Activated CD4-positive, alpha-beta T cell treated with anti-CD3 and anti-CD28 coated beads, Interleukin-2, amount 10 ng/mL, durations not matched to agents 7 days and 5 days (primary cell): ENCODE measurements at places on chromosomes 13 and 19.

DNA sequence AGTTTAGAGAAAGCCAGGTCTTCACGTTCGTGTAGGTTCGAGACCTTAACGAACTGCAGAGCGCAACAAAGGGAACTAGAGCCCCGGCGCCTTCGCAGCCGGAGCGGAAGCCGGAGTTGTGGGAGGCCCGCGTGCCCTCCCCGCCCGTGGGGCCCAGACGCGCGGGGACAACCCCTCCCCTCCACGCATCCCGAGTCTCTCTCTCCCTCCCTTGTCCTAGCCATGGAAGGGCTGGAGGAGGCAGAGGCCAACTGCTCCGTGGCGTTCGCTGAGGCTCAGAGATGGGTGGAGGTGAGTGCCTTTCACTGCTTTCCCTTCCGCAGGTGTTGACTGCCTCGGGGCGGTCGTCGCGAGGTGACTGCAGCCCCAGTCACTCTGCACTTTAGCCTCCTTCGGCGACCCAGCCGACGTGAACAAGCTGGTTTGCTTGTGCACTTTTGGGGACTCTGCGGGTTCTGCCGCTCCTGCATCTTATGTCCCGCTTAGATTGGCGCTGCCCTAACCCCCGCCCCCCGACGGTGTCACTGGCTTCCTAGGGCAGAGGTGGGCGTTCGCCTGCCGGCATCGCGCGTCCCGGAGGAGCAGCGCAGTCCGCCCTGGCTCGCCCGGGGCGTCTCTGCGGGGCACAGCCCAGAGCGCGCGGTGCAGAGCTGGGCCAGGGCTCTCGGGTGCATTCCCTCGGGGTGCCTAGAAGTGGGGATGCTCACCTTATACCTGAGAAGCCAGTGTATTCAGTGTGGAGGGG is 478 bp downstream of the LMO7 start:
- peaks cover 29% of the 10 kb centered on the region for H3K4me1 ChIP-seq
- DNase-seq, result peak; percentile 47
- H3K27ac ChIP-seq, result peak overlapping the region; percentile 78
- H3K4me3 ChIP-seq, result peak overlapping the region; percentile 73
- H3K36me3 ChIP-seq, result peaks cover 3% of the 10 kb centered on the region
- peaks cover 24% of the 10 kb centered on the region for H3K27me3 ChIP-seq

GRCh38 chr19:17123041-17123440 is 47.5 kb downstream of the MYO9B start:
- H3K4me1 ChIP-seq, result peaks cover 60% of the 10 kb centered on the region
- peaks cover 30% of the 10 kb centered on the region for H3K36me3 ChIP-seq
- DNase-seq, result no peak

DNA sequence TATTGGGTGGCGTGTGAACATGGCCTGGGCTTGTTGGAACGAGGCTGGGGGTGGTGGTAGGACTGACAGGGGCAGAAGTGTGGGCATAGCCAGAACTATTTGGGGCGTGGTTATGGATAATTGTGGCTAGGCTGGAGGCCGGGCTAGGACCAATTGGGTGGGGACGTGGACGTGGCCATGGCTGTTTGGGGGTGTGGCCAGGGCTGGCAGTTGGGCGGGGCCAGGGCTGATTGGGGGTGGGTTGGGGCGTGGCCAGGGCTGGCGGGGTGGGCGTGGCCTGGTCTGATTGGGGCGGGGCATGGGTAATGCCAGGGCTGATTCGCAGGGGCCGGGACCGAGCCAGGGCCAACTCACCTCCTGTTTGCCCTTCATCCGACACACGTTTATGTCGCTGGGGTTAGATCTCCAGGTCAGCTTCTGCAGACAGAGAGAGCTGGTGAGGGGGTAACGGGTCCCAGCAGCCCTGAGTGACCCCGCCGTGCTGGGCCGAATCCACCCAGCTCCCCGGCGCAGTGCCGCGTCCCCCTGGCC is 2.8 kb downstream of the SEMA6B start:
- H3K27ac ChIP-seq, result no peak overlapping the region
- H3K36me3 ChIP-seq, result no peaks in the 10 kb centered on the region
- peak; percentile 14 for DNase-seq
- H3K27me3 ChIP-seq, result no peaks in the 10 kb centered on the region
- H3K4me1 ChIP-seq, result no peaks in the 10 kb centered on the region
- H3K4me3 ChIP-seq, result no peak overlapping the region

DNA sequence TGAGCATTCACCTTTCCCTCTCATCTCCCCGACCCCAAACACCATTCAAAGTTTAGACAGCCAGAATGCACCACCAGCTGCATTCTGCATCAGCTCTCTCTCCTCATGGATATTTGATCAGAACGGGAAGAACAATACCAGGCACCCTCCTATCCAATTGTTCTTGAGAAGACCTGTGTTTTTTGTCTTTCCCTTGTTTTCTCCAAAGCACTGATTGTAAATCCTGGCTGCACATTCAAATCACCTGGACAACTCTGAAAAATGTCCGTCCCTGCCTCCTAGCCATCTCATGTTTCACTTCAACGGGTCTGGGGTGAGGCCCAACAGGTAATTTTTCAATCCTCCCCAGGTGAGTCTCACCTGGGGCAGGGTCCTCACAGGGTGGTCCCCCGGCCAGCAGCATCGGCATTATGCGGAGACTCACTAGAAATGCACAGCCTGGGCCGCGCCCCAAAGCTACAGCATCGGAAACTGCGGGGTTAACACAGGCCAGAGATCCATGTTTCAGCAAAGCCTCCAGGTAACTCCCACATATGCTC is 5.5 kb downstream of the IRS2 start:
- no peaks in the 10 kb centered on the region for H3K27me3 ChIP-seq
- DNase-seq, result no peak
- H3K4me1 ChIP-seq, result peaks cover 54% of the 10 kb centered on the region
- no peak overlapping the region for H3K4me3 ChIP-seq
- no peak overlapping the region for H3K27ac ChIP-seq
- peaks cover 11% of the 10 kb centered on the region for H3K36me3 ChIP-seq

DNA sequence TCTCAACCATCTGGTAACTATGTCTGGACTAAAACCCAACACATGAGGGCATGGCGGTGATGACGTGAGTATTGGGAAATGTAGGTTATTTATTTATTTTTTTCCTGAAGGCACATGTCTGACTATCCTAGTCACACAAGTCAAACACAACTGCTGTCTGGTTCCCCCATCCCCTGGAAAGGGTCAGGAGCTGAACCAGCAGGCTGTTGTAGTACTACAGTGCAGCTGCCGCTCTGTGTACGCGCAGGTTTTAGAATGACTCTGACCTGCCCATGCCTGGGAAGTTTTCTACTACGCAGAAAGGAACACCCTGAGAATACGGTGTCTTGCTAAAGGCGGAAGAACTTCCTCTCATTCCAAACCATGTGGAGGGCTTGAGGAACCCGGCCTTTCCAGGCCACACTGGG is 1.2 kb downstream of the SLC7A1 start:
- peaks cover 53% of the 10 kb centered on the region for H3K4me1 ChIP-seq
- peak overlapping the region; percentile 94 for H3K27ac ChIP-seq
- DNase-seq, result peak; percentile 44
- peaks cover 2% of the 10 kb centered on the region for H3K27me3 ChIP-seq

DNA sequence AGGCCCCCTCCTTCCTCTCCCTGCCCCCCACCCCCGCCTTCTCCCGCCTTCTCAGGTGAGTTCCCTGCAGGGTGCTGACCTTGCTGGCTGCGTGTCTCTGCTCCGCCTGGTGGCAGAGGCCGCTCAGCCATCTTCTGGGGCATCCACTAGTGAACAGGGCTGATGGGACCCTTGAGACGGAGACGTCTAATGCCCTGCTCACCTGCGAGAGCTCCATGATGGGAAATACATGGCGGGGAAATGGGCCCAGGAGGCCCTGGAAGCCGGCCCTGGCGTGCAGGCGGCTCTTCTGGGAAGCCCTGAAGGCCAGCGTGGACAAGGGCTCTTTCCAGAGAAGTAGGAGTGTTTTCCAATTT is 15.2 kb upstream of the F7 start:
- no peak overlapping the region for H3K27ac ChIP-seq
- no peaks in the 10 kb centered on the region for H3K36me3 ChIP-seq
- no peaks in the 10 kb centered on the region for H3K27me3 ChIP-seq
- no peaks in the 10 kb centered on the region for H3K4me1 ChIP-seq
- no peak for DNase-seq

- DNase-seq, result no peak
- H3K36me3 ChIP-seq, result no peaks in the 10 kb centered on the region
- no peak overlapping the region for H3K27ac ChIP-seq
- H3K4me1 ChIP-seq, result no peaks in the 10 kb centered on the region
These were observed 109.8 kb downstream of the CACNA1A start for GRCh38 chr19:13396250-13397080.

- H3K27me3 ChIP-seq, result no peaks in the 10 kb centered on the region
- H3K36me3 ChIP-seq, result no peaks in the 10 kb centered on the region
- H3K27ac ChIP-seq, result no peak overlapping the region
- no peaks in the 10 kb centered on the region for H3K4me1 ChIP-seq
- H3K4me3 ChIP-seq, result no peak overlapping the region
These were observed 1877.7 kb upstream of the PRR20A start for GRCh38 chr13:55263045-55263444.

DNA sequence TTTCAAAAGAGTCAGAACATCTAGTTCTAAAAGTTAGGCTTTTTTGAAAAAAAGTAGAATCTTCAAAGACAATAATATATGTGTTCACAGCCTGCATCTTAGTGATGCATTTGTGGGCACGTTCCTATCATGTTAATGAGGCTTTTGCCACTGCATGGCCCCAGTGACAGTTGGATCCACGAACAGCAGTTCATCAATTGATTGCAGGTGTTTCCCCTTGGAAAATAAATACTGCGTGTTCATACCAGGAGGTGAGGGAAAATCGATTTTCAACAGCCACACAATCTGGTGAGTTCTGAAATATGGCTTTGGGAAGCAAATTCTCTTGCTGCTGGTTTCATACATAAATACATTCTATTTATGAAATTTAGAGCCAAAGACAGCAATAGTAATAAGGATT is 343.8 kb upstream of the SLC10A2 start:
- H3K4me3 ChIP-seq, result no peak overlapping the region
- no peaks in the 10 kb centered on the region for H3K4me1 ChIP-seq
- H3K27me3 ChIP-seq, result no peaks in the 10 kb centered on the region
- no peak overlapping the region for H3K27ac ChIP-seq
- H3K36me3 ChIP-seq, result no peaks in the 10 kb centered on the region

DNA sequence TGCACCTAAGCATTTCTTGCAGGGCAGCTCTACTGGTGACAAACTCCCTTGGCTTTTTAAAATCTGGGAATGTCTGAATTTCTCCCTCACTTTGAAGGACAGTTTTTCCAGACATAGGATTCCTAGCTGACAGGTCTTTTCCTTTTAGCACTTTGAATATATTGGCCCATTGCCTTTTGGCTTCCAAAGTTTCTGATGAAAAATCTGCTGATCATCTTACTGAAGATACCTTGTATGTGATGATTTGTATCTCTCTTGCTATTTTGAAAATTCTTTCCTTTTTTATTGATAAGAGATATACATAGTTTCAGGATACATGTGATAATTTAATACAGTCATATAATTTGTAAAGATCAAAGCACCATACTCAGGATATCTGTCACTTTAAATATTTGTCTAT is 211.1 kb downstream of the ZIC5 start:
- no peaks in the 10 kb centered on the region for H3K36me3 ChIP-seq
- H3K4me3 ChIP-seq, result no peak overlapping the region
- no peak overlapping the region for H3K27ac ChIP-seq
- H3K27me3 ChIP-seq, result no peaks in the 10 kb centered on the region

DNA sequence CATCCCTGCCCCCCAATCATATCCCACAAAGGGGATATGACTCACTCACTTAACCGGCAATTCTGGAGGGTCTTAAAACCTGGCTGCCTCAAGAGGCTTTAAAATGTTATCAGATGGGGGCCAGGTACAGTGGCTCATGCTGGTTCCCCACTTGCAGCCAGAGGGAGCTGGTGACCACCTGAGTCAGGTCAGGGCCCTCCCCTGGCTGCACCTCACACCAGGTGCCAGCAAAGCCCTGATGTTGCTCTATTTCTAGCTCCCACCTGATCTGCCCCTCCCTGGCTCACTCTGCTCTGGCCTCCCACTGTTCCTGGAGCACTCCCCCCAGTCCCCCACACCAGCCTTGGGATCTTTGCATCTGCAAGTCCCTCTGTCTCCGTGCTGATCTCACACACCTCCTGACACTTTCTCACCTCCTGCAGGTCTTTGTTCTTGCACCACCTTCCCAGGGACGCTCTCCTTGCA is 14.2 kb downstream of the HPN start:
- H3K4me1 ChIP-seq, result no peaks in the 10 kb centered on the region
- no peak overlapping the region for H3K4me3 ChIP-seq
- no peak for DNase-seq

DNA sequence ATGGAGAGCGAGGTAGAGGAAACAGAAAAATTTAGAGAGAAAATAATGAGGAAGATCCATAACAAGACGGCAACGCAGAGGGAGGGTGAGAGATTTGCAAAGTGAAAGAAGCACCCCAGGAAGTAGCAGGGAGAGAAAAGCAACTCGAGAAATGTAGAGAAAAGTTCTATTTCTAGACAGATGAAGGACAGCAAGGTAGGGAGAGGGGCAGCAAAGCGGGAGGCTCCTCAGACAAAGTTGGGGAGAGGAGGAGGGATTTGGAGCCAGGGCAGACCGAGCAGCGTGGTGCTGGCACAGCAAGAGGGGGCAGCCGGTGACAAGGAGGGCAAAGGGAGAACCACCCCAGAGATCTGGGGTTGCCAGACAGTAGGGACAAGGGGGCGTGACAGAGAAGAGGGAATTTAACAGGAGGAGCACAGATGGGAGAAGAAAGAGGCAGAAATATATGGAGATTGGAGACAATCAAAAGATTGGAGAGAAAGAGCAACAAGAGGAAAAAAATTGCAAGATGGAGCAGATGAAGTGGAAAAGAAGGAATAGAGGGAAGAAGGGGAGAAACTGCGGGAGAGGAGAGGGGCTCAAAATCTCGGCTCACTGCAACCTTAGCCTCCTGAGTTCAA is 989 bp downstream of the ZNF766 start:
- H3K27ac ChIP-seq, result peak overlapping the region; percentile 98
- H3K27me3 ChIP-seq, result no peaks in the 10 kb centered on the region
- peaks cover 53% of the 10 kb centered on the region for H3K36me3 ChIP-seq
- peaks cover 22% of the 10 kb centered on the region for H3K4me1 ChIP-seq

GRCh38 chr13:98563071-98563470 is 13.8 kb downstream of the STK24 start:
- H3K4me1 ChIP-seq, result peaks cover 87% of the 10 kb centered on the region
- peak overlapping the region; percentile 93 for H3K27ac ChIP-seq
- peaks cover 49% of the 10 kb centered on the region for H3K36me3 ChIP-seq

GRCh38 chr13:95703576-95703975 is 26.6 kb downstream of the DNAJC3 start:
- no peaks in the 10 kb centered on the region for H3K27me3 ChIP-seq
- H3K27ac ChIP-seq, result no peak overlapping the region
- peaks cover 5% of the 10 kb centered on the region for H3K36me3 ChIP-seq
- peaks cover 29% of the 10 kb centered on the region for H3K4me1 ChIP-seq
